Choroid plexus epithelial cell (primary cell): ENCODE measurements at places on chromosomes 2 and 18.
A peak's percentile ranks its signal among the peaks of the same experiment; 100 is the strongest.

- DNase-seq: peak; percentile 9
Observed at GRCh38 chr2:150449856-150450255, 37.6 kb downstream of the RND3 start.

- DNase-seq: peak; percentile 92
Observed at GRCh38 chr2:187390891-187391290, 57.2 kb downstream of the CALCRL start.

DNA sequence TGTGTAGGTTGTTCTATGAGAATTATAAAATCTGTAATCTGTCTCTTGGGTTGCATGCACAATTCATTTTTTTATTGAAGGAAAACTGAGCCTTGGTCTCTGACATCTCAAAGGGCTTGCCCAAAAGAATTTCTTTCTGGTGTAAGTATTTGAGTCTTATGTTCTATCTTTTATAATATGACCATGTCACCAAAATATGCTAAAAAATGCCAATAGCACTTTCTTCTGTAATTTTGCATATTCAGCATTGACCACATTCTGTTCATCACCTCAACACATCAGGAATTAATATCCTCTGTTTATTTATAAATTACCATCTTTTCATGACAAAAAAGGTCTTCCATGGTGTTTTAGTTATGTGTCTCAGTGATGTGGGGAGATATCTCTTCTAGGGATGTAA lies 268.7 kb upstream of the TCF4 start:
- DNase-seq: no peak

DNA sequence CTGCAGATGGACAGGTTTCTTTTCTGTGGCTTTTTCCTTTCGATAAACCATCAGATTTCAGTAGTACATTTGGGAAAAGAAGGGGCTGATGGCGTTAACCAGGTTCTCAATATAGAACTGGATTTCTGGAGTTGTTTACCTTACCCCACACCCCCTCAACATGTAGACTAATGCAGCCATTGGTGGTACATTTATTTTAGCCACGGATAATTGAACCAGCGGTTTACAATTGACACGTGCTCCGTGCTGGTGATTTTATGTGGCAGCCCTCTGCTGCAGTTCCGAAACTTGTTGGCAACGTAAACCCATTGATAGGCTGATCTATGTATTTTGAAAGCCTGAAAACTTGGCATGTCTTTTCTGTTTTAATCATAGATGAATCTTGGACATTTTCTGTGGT lies 5.4 kb downstream of the SOX11 start:
- no peak for DNase-seq

- DNase-seq: no peak
Observed at GRCh38 chr18:78192054-78192453, 787.6 kb upstream of the SALL3 start.

- no peak for DNase-seq
Observed at GRCh38 chr2:88549616-88550292, 77.5 kb downstream of the EIF2AK3 start.

DNA sequence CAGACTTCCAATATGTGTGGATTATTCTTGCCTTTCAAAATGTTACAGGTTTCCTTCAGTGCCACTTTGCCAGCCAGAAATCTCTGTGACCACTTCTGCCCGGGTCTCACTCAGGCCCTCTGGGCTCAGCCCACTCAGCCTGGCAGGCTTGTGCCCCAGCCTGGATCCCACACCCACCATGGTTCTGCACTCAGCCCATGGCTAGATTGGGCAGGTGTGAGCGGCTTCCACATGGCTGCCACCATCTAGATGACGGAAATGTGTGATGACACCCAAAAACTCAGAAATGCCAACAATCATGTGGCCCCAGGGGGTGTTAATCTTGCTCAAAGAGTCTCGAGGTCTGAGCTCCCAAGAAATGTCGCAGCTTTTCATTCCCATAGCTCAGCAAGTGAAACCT lies 1097.5 kb upstream of the SLC39A10 start:
- DNase-seq: no peak

DNA sequence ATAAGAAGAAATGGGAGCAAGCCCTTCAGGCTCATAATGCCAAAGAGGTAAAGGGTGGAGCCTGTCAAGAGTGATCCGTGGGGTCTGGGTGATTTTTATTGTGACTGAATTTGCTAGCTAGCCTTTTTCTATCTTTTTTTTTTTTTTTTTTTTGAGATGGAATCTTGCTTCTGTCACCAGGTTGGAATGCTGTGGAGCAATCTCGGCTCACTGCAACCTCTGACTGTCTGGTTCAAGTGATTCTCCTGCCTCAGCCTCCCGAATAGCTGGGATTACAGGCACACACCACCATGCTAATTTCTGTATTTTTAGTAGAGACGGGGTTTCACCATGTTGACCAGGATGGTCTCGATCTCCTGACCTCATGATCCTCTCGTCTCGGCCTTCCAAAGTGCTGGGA lies 29.1 kb downstream of the DRC1 start:
- DNase-seq: peak; percentile 54

DNA sequence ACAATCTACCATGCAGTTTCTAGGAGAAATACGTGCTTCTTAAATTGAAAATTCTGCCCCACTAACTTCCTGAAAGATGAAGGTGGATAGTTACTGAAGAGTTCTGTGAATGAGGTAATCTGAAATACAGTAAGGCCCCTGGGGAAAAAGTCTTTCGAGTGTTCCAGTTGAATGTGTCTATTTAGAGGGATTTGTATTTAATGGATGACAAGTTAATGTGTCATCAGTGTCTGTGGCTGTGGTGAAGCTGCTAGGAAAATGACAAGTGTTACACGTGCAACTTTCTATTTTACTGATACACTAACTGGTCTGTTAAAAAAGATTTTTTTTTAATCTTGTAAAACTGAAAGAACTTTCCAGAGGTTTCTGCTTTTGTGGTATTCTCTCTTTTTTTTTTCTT lies 384.6 kb downstream of the STK39 start:
- peak; percentile 27 for DNase-seq

DNA sequence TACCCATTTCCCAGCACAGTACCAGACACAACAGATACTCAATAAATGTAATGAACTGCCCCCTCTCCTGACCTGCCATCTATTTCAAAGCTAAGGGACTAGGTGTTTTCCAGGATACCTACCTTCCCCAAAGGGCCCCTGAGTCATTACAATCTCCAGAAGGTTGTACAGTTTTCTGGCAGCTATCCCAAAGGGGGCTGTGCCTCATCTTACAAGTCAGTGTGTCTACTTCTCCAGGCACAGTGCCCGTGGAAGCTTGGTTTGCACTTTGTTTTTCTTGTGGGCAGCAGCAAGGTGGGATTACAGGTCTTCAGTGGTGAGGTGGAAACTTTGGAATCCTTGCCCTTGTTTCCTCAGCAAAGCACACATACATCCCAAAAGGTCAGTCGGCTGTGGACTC lies 62.8 kb upstream of the CYP26B1 start:
- DNase-seq: peak; percentile 36

GRCh38 chr2:239965318-239965717 lies 59.8 kb downstream of the NDUFA10 start:
- DNase-seq: no peak

- no peak for DNase-seq
Observed at GRCh38 chr2:157337978-157338377, 12.4 kb upstream of the ERMN start.

DNA sequence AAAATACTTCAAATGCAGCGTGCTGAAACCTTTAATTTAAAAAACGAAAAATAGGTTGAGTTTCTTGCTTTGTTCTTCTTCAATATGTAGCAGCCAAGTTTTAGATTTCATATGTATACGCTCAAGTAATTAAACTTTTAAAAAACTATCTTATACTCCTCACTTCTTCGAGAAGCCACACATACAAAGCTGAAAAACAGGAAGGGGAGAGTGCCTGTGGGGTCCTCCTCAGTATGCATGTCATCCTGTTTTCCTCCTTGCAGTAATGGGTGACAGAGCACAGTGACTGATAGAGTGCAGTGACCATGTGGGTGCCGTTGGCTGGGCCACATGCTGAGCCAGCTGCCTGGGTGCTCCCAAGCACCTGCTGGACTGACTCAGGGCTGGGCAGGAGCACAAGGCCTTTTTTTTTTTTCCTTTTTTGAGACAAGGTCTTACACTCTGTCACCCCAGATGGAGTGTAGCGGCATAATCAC lies 33.3 kb downstream of the UXS1 start:
- no peak for DNase-seq

GRCh38 chr18:10900435-10900834 lies 248.9 kb downstream of the PIEZO2 start:
- no peak for DNase-seq

DNA sequence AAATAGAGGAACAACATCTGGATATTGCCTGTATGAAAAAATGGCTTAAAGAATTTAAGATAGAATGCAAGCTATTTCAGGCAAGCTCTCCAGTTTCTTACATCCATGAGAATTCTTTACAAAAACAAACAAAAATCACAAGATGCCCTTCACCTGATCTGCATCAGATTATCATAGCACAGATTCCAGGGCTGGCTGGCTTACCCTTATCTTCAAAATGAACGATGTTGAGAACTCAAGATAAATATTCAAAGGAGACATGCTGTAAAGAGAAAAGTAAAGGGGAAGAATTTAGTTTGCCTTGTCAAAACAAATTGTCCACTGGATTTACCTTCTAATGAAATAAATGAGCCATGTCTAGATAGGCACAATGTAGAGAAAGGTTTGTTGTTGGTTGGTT lies 18.7 kb upstream of the SLC40A1 start:
- DNase-seq: peak; percentile 79

- DNase-seq: no peak
Observed at GRCh38 chr2:8565399-8566154, 116.3 kb upstream of the ID2 start.

- no peak for DNase-seq
Observed at GRCh38 chr2:176758426-176758825, 454.2 kb upstream of the HNRNPA3 start.

DNA sequence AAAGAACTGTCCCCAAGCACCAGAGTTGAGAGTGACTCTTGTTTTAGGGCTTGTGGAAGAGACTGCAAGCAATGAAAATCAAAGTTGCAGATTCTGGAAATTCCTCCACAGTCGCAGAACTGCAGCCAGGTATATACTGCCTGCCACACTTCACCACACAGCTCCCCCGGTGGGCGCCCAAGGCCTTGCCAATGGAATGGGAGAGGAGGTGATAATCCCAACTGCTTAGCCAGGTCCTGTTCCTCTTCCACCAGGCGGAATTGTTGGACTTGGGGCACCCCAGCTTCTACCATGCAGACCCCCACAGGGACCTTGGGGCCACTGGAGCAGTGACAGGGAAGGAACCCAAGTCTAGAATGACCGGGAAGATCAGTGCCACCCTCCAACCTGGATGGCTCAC lies 4.8 kb upstream of the PDIA6 start:
- DNase-seq: peak; percentile 15

GRCh38 chr2:138632066-138632620 lies 130.6 kb downstream of the SPOPL start:
- DNase-seq: peak; percentile 47

GRCh38 chr2:239596792-239597191 lies 196.0 kb upstream of the HDAC4 start:
- no peak for DNase-seq
